ENCODE measurements at places on chromosomes 7 and 10.

GRCh38 chr10:43607199-43607573, 948 bp downstream of the ZNF485 start:
- no peak for DNase-seq

GRCh38 chr10:79415736-79416577, 29.5 kb downstream of the ZCCHC24 start:
- no peak for DNase-seq

GRCh38 chr7:84088802-84089201, 105.8 kb downstream of the SEMA3A start:
- no peak for DNase-seq

DNA sequence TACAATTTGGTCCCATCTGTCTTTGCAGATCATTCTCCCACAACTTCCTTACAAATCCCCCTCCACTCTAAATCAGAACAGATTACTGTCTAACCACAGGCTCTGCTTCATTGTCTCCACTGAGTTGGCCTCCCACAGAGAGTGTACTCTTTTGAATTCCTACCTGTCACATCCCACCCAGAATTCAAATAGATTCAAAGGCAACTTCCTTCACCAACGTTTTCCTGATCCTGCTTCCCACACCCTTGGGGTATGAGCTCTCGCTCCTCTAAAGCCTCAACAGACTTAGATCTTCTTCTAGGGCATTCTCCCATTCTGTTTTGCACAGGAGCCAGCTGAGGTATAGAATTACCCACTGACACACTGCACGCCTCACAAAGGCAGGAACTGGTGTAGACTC, 197.8 kb upstream of the CDCA7L start:
- no peak for DNase-seq

- no peak for DNase-seq
Observed at GRCh38 chr7:131241386-131241785, 86.3 kb upstream of the MKLN1 start.

GRCh38 chr7:34991938-34992840, 45.1 kb downstream of the DPY19L1 start:
- peak; percentile 16 for DNase-seq

Measured in CD8-positive, alpha-beta T cell (primary cell).